ENCODE measurements at places on chromosomes 3 and 15.
A peak's percentile ranks its signal among the peaks of the same experiment; 100 is the strongest.

GRCh38 chr3:72386327-72387000, 461.8 kb downstream of the SHQ1 start:
- H3K4me3 ChIP-seq = no peak overlapping the region
- no peaks in the 10 kb centered on the region for H3K27me3 ChIP-seq
- H3K36me3 ChIP-seq = no peaks in the 10 kb centered on the region
- no peak for DNase-seq
- H3K4me1 ChIP-seq = peaks cover 58% of the 10 kb centered on the region
- no peak overlapping the region for H3K27ac ChIP-seq

DNA sequence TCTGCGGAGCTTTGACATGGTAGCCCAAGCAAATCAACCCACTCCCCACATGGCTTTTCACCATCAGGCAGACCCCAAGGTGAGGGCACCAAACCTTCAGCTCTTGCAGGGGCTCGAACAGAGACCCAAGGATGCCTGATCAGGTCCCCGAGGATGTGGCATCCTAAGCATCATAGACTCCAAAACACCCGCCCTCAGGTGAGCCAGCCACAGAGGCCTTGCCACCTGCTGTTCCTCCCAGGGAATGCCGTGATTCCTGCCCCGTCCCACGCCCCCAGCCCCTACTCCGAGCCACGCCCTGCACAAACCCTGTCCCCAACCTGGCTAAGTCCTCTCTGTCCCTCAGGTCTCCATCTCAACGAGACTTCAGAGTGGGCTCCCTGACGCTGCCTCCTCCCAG, 34.7 kb upstream of the SLC41A3 start:
- DNase-seq = no peak
- H3K4me3 ChIP-seq = no peak overlapping the region
- no peak overlapping the region for H3K27ac ChIP-seq
- no peaks in the 10 kb centered on the region for H3K36me3 ChIP-seq
- H3K4me1 ChIP-seq = no peaks in the 10 kb centered on the region

DNA sequence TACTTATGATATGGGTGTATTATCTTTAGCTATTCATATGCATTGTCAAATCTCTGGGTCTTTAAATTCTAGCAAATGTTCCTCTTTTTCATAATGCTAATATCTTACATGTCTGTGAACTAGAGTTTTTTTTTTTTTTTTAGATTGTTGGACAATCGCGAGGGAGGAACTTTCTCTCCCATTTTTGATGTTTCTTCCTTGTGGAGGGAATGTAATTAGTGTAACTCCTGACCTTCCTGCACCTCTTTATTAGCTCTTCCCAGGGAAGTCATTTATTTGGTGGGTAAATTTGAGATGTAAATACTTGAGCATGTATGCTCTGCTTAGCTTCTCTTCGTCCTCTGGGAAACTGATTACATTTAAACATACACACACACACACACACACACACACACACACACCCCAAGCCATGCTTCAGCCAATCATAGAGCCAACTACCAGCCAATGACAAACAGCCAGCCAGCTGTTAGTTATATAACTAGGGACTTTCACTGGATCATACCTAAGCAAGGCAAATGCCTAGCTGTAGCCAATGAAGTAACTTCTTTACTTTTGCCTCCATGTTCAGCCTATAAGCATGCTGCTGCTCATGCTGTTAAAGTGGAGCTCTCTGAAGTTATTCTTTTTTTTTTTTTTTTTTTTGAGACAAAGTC, 8.3 kb upstream of the USP8 start:
- H3K27ac ChIP-seq = no peak overlapping the region
- H3K4me3 ChIP-seq = no peak overlapping the region
- no peaks in the 10 kb centered on the region for H3K27me3 ChIP-seq
- no peaks in the 10 kb centered on the region for H3K4me1 ChIP-seq
- DNase-seq = no peak
- peaks cover 1% of the 10 kb centered on the region for H3K36me3 ChIP-seq

- H3K27ac ChIP-seq = peak overlapping the region; percentile 82
- H3K4me3 ChIP-seq = no peak overlapping the region
- H3K4me1 ChIP-seq = peaks cover 29% of the 10 kb centered on the region
- H3K27me3 ChIP-seq = no peaks in the 10 kb centered on the region
Observed at GRCh38 chr15:41703120-41703519, 42.9 kb downstream of the MGA start.

DNA sequence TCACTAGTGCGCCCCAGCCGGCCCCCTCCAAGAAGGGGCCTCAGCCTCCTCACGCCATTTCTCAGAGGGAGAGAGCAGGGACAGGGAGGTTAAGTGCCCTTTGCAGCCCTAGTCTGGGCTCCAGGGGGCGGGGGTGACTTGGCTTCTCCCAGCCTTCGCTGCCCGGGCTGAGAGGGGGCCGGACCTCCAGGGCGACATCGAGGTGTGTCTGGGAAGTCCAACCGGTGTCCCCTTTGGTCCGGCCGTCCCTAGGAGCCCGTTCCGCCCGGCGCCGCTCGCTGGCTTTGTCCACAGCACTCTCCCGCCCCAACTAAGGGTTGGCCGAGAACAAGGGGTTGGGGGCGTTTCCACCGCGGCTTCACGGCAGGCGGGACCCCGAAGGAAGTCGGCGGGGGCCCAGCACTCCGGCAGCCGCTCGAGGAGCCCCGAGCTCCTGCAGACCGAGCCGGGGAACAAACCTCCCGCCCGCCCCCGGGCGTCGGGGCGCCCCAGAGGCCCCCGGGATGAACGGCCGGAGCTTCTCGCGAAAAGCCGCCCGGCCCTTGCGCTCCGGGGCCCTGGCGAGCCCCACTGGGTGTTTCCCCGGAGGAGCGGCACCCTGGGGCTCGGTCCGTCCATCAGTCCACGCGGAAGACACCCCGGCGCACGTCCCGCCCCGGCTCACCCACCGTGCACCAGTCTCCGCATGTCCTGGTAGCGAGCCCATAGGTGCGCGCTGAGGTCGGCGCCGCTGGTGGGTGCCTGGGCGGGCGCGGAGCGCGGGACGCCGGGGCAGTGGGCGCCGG, 627 bp downstream of the NT5DC2 start:
- peaks cover 15% of the 10 kb centered on the region for H3K36me3 ChIP-seq
- DNase-seq = no peak
- peaks cover 30% of the 10 kb centered on the region for H3K4me1 ChIP-seq

GRCh38 chr3:126973814-126974213, 9.1 kb upstream of the PLXNA1 start:
- H3K4me1 ChIP-seq = no peaks in the 10 kb centered on the region
- no peak overlapping the region for H3K27ac ChIP-seq
- peaks cover 41% of the 10 kb centered on the region for H3K27me3 ChIP-seq
- no peak overlapping the region for H3K4me3 ChIP-seq

DNA sequence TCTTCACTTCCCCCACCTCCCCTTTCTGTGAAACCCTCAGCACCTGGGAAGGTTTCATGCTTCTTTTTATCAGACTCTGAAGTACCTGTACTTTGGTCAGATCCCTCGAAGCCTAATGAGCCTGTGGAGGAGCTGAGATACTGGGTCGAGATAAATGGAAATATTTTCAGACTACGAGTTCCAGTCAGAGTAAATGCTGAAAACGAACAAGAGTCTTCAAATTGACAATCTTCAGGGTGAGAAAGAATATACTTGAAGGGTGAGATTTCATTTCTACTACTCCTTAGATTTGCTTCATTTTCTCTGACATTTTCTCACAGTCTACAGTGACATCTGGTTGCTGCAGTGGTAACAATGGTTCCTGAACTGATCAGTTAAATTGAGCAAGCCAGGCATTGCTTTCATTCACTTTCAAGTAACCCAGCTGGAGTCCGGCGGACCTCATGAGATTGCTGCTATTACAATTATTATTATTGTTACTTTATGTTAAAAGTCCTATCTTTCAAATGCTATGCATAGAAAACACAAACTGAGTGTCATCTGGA, 337.2 kb downstream of the VGLL3 start:
- no peaks in the 10 kb centered on the region for H3K27me3 ChIP-seq
- no peak for DNase-seq
- no peaks in the 10 kb centered on the region for H3K36me3 ChIP-seq
- H3K27ac ChIP-seq = no peak overlapping the region
- H3K4me1 ChIP-seq = no peaks in the 10 kb centered on the region
- no peak overlapping the region for H3K4me3 ChIP-seq

GRCh38 chr15:50911001-50911400, 2.5 kb downstream of the AP4E1 start:
- no peak overlapping the region for H3K27ac ChIP-seq
- no peak for DNase-seq
- H3K36me3 ChIP-seq = peaks cover 46% of the 10 kb centered on the region

DNA sequence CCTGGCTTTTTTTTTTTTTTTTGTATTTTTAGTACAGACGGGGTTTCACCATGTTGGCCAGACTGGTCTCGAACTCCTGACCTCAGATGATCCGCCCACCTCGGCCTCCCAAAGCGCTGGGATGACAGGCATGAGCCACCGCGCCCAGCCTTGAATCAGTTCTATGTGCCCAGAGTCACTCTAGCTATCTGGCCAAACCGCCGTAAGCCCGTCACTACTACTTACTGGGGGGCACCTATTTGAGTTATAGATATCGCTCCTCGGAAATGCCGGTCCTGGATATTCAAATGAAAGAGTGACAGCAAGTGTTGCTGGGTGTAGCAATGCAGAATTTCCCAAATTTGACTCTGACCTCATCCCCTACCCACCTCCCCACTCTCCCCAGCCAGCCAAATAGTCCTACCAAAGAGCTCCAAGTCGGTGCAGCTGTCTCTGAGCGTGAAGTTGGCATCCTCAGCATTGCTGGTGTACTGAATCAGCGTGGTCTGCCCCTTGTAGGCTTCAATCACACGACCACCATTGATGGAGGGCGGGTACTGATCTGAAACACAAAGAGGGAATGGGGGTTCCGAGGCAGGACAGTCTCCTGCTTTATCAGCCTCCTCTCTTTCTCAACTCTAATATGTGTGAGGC, 38.1 kb downstream of the MUC20 start:
- H3K4me1 ChIP-seq = peaks cover 31% of the 10 kb centered on the region
- DNase-seq = no peak
- no peak overlapping the region for H3K27ac ChIP-seq
- peaks cover 53% of the 10 kb centered on the region for H3K27me3 ChIP-seq

DNA sequence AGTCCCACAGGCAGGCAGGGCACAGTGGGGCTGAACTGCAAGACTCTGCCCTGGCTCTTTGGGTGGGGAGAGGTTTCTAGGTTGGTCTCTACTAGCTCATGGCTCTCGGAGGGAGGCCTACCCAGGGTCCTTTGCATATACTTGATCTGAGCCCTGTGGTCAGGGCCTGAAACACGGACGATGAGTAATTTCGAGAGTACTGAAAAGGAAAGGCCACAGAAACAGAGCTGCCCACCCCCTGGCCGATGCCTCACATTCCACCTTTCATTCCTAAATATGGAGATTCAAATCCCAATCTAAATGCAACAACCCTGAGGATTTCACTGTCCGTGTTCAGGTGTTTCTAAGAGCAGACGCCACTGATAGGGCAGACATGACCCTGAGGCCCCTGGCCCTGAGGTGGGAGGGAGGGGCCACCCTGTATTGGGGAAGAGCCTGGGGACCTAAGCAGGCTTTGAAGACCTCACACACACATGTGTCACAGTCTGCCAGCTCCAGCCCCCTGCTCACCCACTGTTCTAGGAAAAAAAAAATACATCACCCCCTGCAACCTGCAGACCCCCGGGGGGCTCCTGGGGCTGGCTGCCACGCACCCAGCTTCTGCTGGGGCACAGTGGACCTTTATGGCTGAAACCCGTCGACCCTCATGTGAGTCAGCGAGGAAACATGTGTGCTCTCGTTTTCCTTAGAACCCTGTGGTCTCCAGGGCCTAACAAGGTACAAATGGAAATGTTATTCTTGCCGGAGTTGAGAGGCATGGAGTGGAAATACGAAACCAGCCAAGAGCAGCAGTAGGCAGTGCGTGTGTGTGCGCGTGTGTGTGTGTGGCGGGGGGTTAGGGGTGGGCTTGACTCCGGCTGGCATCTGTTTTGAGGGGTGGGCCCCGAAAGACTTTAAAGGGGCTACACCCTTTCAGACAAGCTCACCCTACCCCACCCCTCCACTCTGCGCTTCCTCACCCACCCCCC, 112.7 kb downstream of the CHSY1 start:
- peaks cover 4% of the 10 kb centered on the region for H3K36me3 ChIP-seq
- no peaks in the 10 kb centered on the region for H3K27me3 ChIP-seq
- H3K27ac ChIP-seq = no peak overlapping the region
- DNase-seq = no peak
- H3K4me3 ChIP-seq = no peak overlapping the region

- H3K27ac ChIP-seq = no peak overlapping the region
- no peaks in the 10 kb centered on the region for H3K36me3 ChIP-seq
- no peaks in the 10 kb centered on the region for H3K4me1 ChIP-seq
- no peak overlapping the region for H3K4me3 ChIP-seq
Observed at GRCh38 chr15:66735909-66736305, 33.9 kb downstream of the SMAD6 start.

- DNase-seq = no peak
- no peaks in the 10 kb centered on the region for H3K4me1 ChIP-seq
- H3K27me3 ChIP-seq = no peaks in the 10 kb centered on the region
Observed at GRCh38 chr3:29064085-29064484, 216.8 kb upstream of the RBMS3 start.

DNA sequence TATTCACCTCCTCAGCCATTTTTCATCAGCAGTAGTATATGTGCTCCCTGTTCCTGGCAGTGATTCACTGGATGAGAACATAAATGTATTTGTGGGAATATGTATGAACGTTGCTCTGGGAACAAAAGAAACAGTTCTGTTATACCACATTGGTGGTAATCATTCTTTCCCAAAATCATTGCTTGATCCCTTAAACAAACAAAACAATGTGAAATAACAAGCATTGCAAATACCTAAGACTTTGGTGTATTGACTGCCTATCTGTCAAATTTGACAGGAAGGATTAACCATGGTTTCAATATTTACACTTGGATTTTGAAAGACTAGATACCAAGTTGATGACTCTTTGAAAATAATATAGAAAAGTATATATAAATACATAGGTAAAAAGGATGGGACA, 284.1 kb downstream of the FHIT start:
- no peaks in the 10 kb centered on the region for H3K4me1 ChIP-seq
- H3K36me3 ChIP-seq = peaks cover 4% of the 10 kb centered on the region
- DNase-seq = no peak
- no peak overlapping the region for H3K4me3 ChIP-seq
- no peak overlapping the region for H3K27ac ChIP-seq

- no peak overlapping the region for H3K27ac ChIP-seq
- no peak for DNase-seq
- peaks cover 13% of the 10 kb centered on the region for H3K4me1 ChIP-seq
- H3K36me3 ChIP-seq = peaks cover 2% of the 10 kb centered on the region
- no peak overlapping the region for H3K4me3 ChIP-seq
- no peaks in the 10 kb centered on the region for H3K27me3 ChIP-seq
Observed at GRCh38 chr15:83063551-83063950, 3.5 kb downstream of the BTBD1 start.

Data from central memory CD8-positive, alpha-beta T cell (primary cell).